GM19239 (cell line): ENCODE measurements at places on chromosomes 5 and 9.

DNA sequence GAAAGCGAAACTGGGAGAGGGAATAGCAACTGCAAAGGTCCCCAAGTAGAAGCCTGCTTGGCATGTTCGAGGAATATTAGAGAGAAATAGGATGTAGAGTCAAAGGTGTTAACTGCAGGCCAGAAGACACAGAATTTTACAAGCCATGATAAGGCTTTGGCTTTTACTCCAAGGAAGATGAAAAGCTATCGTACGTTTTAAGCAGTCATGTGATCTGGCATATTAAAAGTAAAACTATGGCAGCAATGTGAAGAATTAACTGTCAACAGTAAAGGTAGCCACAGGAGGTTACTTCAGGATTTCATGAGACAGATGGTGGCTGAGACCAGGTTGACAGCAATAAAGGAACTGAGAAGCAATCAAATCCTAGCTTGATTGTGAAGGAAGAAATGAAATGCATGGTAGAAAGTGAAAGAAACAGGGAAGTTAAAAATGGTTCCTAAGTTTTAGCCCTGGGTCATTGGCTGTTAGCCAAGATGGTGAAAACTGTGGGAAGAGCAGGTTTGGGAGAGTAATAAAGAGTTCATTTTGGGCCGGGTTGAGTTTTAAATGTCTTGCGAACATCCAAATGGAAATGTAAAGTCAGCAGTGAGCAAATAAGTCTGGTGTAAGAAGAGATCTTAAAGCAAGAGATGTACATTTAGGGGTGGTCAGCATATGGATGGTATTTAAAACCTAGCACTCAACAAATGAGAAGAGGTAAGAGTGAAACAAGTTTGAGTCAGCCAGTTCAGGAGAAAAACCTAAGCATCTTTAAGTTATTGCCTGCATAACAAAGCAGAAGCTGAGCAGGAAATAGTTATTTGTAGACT, 20.3 kb upstream of the TTC33 start:
- DNase-seq = no peak

DNA sequence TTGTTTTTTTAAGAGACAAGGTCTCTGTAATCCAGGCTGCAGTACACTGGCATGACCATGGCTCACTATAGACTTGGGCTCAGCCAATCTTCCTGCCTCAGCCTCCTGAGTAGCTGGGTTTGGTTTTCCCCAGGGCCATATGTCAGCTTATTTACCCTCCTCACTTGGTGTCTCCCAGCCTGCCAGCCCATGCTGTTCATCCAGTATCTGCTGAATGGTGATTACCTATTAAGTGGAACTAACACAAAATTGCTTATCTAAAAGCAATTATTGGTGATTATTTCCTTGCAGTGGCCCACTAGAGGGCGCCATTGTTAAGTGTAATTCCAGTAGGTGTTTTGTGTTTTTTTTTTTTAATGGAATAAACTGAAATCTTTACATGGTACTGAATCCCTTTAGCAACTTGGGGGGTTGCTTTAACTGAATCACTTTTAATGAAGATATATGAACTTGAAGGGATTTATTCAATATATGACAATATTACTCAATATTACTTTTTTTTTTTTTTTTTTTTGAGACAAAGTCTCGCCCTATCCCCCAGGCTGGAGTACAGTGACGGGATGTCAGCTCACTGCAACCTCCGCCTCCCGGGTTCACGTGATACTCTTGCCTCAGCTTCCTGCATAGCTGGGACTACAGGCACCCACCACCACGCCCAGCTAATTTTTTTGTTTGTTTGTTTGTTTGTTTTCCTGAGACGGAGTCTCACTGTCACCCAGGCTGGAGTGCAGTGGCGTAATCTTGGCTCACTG, 13.8 kb downstream of the EXOSC2 start:
- DNase-seq = no peak

DNA sequence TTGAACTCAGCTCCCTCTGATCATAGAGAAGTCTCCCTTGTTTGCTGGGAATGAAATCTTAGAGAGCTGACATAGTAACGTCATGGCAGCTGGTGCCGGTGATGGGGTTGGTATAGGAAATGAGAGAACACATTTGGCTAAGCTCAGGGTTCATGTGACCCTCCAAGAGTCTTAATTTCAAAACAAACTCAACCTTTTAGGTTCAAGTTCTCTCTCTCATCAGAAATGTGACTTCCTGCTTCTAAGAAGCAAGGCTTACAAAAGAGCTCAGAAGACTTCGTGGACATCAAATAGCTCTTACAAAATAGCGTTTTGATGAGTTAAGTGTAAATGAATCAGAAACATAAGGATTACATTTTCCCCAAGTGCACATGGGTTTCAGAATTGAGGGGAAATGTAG, 97.3 kb downstream of the PAPPA start:
- no peak for DNase-seq

- DNase-seq = no peak
These were observed 38.3 kb downstream of the HTR1A start for GRCh38 chr5:63923914-63924313.

GRCh38 chr5:107067395-107067794, 603.3 kb downstream of the EFNA5 start:
- no peak for DNase-seq

- DNase-seq = no peak
These were observed 34.7 kb downstream of the C9orf50 start for GRCh38 chr9:129586245-129586644.
